Activated CD4-positive, alpha-beta T cell treated with anti-CD3 and anti-CD28 coated beads for 36 hours (primary cell): ENCODE measurements at places on chromosomes 1 and 21. TPM values are rescaled to one million over a fixed set of nuclear protein-coding genes. Genes with fewer than 3 reads are reported as not detected.

Gene GPR153
- 0.16 TPM for total RNA-seq

DNA sequence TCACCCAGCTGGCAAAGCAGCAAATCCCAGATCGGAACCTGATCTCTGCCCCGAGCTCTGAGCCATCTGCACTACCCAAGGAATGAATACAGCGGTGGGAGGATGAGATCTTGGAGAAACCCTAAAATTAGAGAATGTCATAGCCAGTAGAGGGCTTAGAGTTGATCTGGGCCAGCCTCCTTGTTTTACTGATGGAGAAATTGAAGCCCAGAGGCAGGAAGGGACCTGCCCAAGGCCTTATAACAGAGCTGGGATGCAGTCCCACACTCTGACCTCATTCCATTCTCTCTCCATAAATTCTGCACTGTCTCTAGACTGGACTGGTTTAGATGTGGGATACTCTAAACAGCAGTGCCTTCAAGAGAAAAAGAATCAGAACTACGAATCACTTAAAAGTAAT, 4.8 kb upstream of the SFN start:
- H3K27me3 ChIP-seq, result no peaks in the 10 kb centered on the region
- H3K27ac ChIP-seq, result no peak overlapping the region
- no peak overlapping the region for H3K4me3 ChIP-seq
- DNase-seq, result no peak
- H3K4me1 ChIP-seq, result peaks cover 12% of the 10 kb centered on the region

Gene E2F2
- 32.0 TPM for total RNA-seq

DNA sequence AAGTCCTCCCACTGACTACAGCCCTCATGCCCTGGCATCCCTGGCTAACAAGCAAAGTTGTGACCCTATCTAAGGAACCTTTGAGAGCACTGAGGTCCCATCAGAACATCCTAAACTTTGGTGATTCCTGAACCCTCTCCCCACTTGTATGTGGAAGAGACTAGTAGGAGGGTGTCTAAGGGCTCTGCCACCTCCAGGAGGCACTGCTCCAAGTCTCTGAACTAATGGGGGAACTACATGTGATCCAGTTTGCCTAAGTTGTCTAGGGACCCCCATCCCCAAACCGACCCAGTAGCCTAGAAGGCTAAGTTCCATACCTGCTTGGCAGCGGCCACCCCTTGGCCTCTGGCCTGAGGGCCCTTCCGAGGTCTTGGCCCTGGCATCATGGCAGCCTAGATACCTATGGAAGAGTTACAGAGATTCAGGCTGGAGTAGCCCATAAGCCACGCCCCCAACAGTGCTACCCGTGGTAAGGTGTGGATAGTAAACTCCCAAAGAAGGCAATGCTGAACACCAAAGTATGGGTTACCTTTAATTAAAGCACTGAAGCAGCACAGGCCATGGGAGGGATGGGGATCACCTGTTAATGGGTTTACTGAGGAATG, 1.7 kb downstream of the CC2D1B start:
- peak overlapping the region; percentile 94 for H3K4me3 ChIP-seq
- peak overlapping the region; percentile 79 for H3K27ac ChIP-seq
- peaks cover 44% of the 10 kb centered on the region for H3K4me1 ChIP-seq
- peak; percentile 42 for DNase-seq
- H3K27me3 ChIP-seq, result no peaks in the 10 kb centered on the region

Gene LCE2D
- total RNA-seq, result not detected

- no peaks in the 10 kb centered on the region for H3K36me3 ChIP-seq
- no peak overlapping the region for H3K4me3 ChIP-seq
- H3K4me1 ChIP-seq, result no peaks in the 10 kb centered on the region
- DNase-seq, result no peak
These were observed 109.5 kb downstream of the KCNK1 start for GRCh38 chr1:233723387-233723786.

Gene ZBTB7B
- total RNA-seq, result 105 TPM

Gene CYP4A22
- total RNA-seq, result not detected

DNA sequence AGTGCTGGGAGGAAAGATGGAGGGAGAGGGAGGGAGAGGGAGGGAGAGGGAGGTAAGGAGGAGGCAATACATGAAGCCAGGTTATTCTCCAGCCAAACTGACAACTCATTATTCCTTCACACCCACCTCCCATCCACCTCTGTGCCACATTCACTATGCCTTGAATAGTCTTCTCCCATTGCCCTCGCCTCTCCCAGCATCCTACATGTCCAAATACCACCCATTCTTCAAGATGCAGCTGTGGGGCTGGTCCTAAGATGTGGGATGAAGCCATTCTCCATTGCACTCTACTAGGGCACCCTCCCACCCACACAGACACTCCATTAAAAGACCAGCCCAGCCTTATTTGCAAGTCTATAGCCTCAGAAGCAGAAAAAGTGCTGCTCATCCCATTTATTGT, 165.8 kb downstream of the RRAGC start:
- no peak for DNase-seq
- H3K27me3 ChIP-seq, result peaks cover 11% of the 10 kb centered on the region
- H3K36me3 ChIP-seq, result no peaks in the 10 kb centered on the region
- H3K27ac ChIP-seq, result no peak overlapping the region
- H3K4me3 ChIP-seq, result no peak overlapping the region

DNA sequence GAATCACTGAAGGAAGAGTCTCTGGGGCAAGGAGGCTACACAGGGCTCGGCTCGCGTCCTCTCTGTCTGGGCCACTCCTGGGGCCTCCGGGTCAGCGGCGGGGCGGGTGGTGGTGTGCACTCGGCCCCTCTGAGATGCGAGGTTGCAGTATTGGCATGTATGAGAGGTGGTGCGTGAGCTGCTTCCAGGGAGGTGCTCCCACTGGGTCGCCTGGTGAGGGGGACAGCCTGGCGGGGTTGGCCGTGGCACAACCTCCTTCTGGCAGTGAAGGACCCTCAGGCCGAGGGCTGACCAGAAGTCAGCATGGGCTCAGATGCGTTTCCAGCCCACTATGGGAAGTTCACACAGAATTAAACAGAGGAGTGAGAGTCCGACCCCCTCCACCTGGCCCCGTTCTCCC, 38.5 kb upstream of the COL18A1 start:
- no peak for DNase-seq
- no peak overlapping the region for H3K4me3 ChIP-seq
- H3K4me1 ChIP-seq, result peaks cover 17% of the 10 kb centered on the region
- H3K27ac ChIP-seq, result no peak overlapping the region
- H3K36me3 ChIP-seq, result no peaks in the 10 kb centered on the region

DNA sequence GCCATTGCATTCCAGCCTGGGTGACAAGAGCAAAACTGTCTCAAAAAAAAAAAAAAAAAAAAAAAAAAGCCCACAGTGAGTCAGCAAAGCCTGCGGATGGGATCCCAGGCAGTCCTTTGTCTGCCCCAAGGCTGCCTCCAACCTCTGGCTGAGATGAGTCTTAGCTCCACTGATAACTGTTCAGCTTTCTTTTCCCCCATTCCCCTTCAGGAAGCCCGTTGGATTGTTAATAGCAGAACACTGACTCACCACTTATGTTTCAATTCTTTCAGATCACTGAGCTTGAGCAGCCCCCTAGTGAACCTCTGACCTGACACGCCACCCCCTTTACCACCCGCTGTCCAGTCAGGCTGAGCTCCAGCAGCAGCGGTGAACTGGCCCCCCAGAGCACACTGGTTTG, 57.5 kb downstream of the ERG start:
- no peaks in the 10 kb centered on the region for H3K36me3 ChIP-seq
- H3K4me3 ChIP-seq, result no peak overlapping the region
- DNase-seq, result no peak
- peaks cover 4% of the 10 kb centered on the region for H3K27me3 ChIP-seq

DNA sequence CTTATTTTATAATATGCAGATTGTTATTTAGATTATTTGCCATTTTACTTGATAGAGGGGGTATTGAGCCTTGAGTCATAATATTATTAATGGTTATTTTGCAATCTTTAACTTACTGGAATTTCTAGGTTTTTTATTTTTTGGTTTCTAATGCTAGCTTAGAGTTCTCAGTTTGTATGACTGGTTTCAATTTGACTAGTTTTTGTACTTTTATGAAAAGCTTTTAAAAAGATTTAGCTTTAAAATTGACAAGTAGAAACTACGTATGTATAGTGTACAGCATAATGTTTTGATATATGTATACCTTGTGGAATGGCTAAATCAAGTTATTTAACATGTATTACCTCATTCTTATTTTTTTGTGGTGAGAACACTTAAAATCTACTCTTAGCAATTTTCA, 41.5 kb downstream of the CEP350 start:
- no peaks in the 10 kb centered on the region for H3K27me3 ChIP-seq
- no peak for DNase-seq
- no peak overlapping the region for H3K4me3 ChIP-seq
- no peak overlapping the region for H3K27ac ChIP-seq

Gene LCE3D
- total RNA-seq, result not detected

Gene H6PD
- 8.8 TPM for total RNA-seq

DNA sequence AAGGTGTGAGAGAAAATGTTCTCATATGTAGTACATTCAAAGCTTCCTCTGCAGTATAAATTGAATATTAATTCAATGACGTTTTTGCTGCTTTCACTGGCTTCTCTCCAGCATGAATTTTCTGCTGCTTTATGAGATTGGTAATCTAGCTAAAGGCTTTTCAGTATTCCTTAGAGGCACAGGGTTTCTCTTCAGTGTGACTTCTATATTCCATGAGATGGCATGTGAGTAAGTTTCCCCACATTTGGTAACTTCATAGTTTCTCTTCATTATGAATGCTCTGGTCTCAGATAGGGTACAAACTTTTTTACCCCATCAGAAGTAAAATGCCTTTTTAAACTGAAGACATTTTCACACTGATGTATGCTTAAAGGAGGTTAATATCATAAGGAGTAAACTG, 10.4 kb upstream of the KLF18 start:
- no peak overlapping the region for H3K4me3 ChIP-seq
- H3K36me3 ChIP-seq, result no peaks in the 10 kb centered on the region
- H3K27me3 ChIP-seq, result peaks cover 10% of the 10 kb centered on the region
- peaks cover 14% of the 10 kb centered on the region for H3K4me1 ChIP-seq
- H3K27ac ChIP-seq, result no peak overlapping the region

DNA sequence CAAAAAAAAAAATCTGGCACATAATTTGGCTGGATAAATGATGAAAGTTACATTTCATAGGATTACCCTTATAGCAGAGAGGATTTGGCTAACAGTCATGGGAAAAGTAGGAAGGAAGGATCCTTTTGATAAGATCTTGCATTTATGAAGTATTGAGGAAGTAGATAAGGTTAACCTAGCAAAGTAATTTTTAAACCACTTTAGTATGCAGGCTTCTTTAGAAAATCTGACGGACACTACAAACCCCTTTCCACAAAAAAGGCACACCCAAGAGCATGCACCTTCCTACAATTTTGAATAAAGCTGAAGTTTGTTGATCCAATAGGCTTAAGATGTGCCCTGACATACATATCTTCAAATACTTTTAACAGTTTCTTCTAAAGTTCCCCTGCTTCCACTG, 275.2 kb downstream of the GRIK1 start:
- no peak overlapping the region for H3K4me3 ChIP-seq
- peaks cover 3% of the 10 kb centered on the region for H3K4me1 ChIP-seq
- H3K27ac ChIP-seq, result no peak overlapping the region
- H3K36me3 ChIP-seq, result peaks cover 3% of the 10 kb centered on the region
- H3K27me3 ChIP-seq, result peaks cover 18% of the 10 kb centered on the region

Gene C1orf52
- 24.6 TPM for total RNA-seq

DNA sequence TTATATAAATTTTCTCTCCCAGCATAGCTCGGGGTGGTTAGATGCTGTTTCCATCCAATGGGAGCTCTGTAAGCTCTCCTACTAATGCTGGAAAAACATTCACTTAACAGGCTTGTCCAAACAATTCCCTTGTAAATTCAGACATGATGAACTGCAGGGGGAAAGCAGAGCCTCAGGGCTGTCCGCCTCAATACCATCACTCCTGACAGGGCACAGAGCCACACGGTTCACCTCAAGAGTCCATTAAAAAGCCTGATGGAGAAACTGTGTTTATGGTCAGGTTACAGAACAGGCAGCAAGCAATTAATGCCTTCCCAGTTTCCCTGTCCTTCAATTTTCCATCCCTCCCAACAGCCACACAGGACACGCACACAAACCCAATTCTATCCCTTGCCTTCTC, 171.0 kb downstream of the BRINP2 start:
- H3K27ac ChIP-seq, result no peak overlapping the region
- H3K27me3 ChIP-seq, result no peaks in the 10 kb centered on the region
- H3K4me3 ChIP-seq, result no peak overlapping the region
- no peaks in the 10 kb centered on the region for H3K36me3 ChIP-seq
- no peak for DNase-seq

- peaks cover 30% of the 10 kb centered on the region for H3K4me1 ChIP-seq
- H3K27me3 ChIP-seq, result no peaks in the 10 kb centered on the region
- DNase-seq, result peak; percentile 28
- H3K27ac ChIP-seq, result no peak overlapping the region
- H3K4me3 ChIP-seq, result no peak overlapping the region
- peaks cover 2% of the 10 kb centered on the region for H3K36me3 ChIP-seq
These were observed 15.3 kb downstream of the UCK2 start for GRCh38 chr1:165842671-165843129.

- H3K36me3 ChIP-seq, result peaks cover 17% of the 10 kb centered on the region
- peak overlapping the region; percentile 94 for H3K27ac ChIP-seq
- H3K4me1 ChIP-seq, result peaks cover 58% of the 10 kb centered on the region
- H3K4me3 ChIP-seq, result peak overlapping the region; percentile 89
These were observed 2.8 kb downstream of the S100A6 start for GRCh38 chr1:153532769-153533599.

Gene OPRD1
- total RNA-seq, result 0.02 TPM

DNA sequence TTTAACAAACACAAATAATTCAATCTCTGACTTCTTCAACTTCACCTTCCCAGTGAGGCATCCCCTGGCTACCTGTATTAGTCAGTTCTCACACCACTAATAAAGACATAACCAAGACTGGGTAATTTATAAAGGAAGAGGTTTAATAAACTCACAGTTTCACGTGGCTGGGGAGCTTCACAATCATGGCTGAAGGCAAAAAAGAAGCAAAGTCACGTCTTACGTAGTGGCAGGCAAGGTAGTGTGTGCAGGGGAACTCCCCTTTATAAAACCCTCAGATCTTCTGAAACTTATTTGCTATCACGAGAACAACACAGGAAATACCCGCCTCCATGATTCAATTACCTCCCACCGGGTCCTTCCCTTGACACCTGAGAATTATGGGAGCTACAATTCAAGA, 478.5 kb downstream of the ADGRL2 start:
- no peaks in the 10 kb centered on the region for H3K36me3 ChIP-seq
- H3K27me3 ChIP-seq, result no peaks in the 10 kb centered on the region
- no peak overlapping the region for H3K4me3 ChIP-seq

- H3K4me1 ChIP-seq, result peaks cover 37% of the 10 kb centered on the region
- no peak overlapping the region for H3K4me3 ChIP-seq
- peak overlapping the region; percentile 17 for H3K27ac ChIP-seq
- DNase-seq, result peak; percentile 57
- peaks cover 4% of the 10 kb centered on the region for H3K27me3 ChIP-seq
- H3K36me3 ChIP-seq, result no peaks in the 10 kb centered on the region
These were observed 66.9 kb upstream of the TINAGL1 start for GRCh38 chr1:31509124-31510072.

GRCh38 chr1:167763525-167764220, 41.9 kb downstream of the MPZL1 start:
- peaks cover 13% of the 10 kb centered on the region for H3K36me3 ChIP-seq
- peaks cover 24% of the 10 kb centered on the region for H3K4me1 ChIP-seq
- H3K27ac ChIP-seq, result no peak overlapping the region
- no peak overlapping the region for H3K4me3 ChIP-seq
- DNase-seq, result no peak
- no peaks in the 10 kb centered on the region for H3K27me3 ChIP-seq

Gene ANGPTL3
- total RNA-seq, result not detected

Gene LENEP
- total RNA-seq, result 0.79 TPM
